ENCODE measurements at places on chromosomes 13 and 19.

DNA sequence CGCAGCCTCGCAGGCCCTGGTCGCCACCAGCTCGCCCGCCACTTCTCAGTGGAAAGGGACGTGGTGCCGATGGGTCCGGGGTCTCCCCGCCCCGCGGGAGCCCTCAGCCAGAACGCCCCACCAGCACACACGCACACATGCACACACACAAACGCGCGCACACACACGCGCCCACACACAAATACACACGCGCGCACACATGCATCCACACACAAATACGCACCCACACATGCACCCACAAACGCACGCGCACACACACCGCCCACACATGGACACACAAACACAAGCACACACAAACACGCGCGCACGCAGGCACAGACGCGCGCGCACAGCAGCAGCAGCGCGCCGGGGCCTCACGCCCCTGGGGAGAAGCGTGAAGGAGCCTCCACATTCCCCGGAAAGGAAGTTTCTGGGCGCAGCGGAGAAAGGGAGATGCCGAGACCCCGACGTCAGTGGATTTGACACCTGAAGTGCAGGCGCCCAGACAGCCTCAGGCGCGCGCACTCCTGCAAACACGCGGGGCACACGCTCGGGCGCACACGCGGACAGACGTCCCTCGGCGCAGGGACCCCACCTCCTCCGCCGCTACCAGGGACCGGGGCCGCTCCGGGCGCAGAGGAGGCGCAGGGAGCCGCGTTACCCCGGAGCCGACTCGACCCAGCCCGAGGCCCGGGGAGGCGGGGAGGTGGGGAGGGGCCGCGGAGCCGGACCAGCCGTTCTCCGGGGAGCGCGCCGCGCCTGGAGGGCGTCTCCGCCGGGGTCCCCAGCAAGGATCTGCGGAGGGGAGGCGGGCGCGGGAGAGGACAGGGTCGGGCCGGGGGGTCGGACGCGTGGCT, 622 bp downstream of the RASA3 start:
- DNase-seq, result peak; percentile 79

- peak; percentile 76 for DNase-seq
Observed at GRCh38 chr19:40702337-40703012, 12.0 kb upstream of the NUMBL start.

- peak; percentile 91 for DNase-seq
Observed at GRCh38 chr13:110340812-110341444, 33.8 kb downstream of the COL4A2 start.

DNA sequence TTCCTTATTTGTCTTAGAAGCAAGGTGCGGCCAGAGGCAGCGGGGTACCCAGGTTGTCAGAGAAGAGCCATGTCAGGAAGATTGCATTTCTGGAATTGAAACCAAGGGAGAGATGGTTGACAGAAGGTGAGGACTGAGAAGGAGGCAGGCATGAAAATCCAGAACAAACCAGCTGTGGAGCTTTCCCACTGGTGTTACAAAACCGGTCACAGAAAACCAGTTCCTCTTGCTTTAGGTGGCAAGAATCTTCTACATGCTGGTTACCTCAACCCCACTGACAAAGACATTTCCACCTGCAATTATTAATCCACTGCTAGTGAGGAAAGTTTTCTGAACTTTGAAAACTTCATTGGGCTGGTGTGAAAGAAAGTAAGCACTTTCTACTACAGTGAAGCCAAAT, 64.0 kb upstream of the MED4 start:
- DNase-seq, result no peak

DNA sequence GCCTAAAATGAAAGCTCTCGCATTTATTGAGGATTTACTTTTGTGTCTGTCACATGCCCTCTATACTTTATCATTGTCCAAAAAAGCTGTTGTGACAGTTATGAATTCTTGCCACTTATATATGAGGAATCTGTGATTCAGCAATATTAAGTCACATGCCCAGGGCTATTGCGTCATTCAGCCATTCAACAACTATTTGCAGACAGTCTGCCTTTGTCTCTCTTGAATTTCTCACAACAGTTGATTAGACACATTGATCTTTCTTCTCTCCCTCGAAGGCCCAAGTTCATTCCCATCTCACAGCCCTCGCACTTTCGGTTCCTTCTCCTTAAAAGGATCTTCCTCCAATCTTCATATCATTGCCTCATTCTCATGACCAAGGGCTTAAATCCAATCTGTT, 342.6 kb downstream of the MZT1 start:
- no peak for DNase-seq

- no peak for DNase-seq
Observed at GRCh38 chr13:66716538-66716937, 513.6 kb downstream of the PCDH9 start.

DNA sequence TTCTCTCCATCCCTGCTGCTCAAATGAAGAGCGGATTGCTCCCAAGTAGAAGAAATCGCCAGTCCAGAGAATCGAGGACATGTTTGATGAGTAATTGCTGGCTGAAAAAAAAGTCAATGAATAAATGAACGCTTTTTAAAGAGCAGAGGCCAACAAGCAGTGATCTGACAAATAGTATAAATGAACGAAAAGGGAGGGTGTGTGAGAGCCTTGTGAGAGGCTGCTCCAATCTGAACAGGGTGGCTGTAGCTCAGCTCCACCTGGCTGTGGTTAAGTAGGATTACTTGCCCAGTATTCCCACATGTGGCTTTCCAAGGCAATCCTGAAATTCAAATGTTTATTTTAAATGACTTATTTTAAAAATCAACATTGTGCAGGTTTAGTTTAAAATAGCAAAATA, 117.1 kb downstream of the TSHZ3 start:
- no peak for DNase-seq

DNA sequence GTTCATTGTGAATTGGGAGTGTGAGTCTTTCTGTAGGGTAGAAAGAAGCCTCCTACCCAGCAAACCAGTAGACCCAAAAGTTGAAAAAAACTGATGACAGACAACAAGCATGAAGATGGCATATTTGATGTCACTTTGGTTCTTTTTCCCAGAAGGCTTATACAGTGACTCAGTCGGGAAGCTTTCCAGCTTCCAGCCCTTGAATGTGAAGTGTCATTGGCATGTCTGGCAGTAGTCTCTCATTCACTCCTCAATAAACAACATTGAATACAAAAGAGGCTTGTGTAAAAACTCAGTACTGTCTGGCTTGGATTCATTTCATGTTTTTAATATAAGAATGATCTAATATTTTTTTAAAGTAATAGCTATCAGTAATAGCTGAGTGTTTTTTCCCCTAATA, 68.7 kb downstream of the IPO5 start:
- no peak for DNase-seq

DNA sequence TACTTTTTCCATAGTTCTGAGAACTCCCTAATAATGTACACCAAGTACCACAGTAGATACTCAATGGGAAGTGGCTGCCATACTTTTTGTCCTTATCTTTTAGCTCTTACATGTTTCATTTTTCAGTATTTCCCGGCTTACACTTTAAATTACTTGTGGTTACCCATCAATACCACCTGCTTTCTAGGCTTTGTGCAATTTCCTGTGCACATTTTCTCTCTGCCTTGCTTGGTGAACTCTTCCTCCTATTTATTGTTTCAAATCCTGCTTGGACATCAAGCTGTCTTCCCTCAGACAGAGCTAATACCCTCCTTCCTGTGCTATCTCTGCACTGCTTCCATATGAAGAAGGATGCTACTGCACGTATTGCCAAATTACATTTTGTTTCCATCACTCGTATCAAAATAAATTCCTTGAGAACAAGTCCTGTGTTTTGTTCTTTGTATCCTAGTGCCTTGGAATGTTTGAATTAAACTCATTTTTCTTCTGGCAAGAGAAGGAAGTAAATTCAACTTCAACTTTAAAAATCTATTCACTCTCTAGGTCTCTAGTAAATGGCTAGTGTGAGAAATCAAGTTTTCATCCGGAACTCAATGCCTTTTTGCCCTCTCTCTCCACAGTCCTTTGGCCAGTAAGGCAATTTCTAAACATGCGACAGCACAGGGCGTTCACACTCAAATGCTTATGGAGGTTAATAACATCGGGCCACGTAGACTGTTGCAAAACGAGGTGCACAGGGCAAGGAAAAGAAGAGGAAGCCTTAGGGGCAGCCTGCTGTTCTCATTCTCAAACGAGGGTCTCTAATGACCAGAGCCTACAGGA, 5.6 kb downstream of the ZAR1L start:
- no peak for DNase-seq

DNA sequence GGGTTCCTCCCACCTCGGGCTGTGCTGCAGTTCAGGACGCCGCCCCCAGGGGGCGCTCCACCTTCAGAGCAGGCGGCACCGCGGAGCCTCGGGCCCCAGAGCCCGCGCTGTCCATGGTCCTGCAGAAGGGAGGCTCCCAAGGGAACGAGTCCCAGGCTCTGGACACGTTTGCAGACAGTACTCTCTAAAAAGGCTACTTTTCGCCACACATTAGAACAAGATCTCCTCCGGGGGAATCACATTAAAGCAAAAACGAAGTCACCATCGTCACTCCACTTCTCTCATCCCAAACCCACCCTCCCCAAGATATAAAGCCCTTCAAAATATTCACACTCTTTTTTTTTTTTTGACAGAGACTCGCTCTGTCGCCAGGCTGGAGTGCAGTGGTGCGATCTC, 4.6 kb upstream of the SIGLEC10 start:
- peak; percentile 95 for DNase-seq

DNA sequence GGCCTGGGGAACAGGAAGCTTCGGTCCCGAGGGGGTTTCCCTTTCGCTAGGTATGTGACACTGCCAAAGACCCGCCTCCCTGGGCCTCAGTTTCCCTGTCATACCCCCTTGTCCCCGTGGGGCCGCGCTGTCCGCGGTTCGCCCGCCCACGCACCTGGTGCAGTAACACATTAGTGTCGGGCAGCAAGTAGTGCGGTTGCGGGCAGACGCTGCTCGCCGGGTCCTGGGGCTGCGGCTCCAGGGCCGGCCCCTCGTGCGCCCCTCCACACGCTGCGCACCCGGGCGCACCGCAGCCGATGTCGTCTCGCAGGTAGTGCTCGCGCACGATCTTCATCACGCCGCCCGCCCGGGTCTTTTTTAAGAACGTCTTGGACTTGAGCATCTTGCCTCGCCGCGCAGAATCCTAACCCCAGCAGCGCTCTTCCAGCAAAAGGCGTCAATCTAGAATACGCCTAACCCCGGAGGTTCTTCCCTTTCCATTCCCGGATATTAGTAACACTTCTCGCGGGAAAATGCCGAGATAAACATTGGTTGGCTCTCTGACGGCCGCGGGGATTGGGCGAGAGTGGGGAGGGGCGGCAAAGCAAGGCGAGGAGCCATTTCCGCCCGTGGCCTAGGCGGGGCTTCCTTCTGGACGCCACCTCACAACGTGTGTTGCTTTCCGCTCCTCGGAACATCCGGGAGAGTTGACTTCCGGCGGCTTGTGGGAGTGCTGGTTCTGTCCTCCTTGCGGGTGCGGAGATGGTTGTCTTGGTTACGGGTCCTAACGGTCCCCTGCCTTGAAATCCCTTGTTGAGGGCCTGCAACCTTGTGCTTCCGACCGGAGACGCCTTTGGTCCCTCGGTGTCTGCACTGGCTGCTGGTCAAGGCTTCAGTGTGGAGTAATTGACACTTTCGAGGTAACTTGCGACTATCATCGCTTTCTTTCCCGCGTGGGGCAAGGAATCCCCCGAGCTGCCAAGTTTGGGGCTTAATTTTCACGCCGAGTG, at the start of the genes DIS3 and PIBF1:
Gene DIS3, minus strand, starts transcription at position 450 of the 989 bp plus-strand sequence. Its CDS starts 68 bp downstream, at position 382.
Gene PIBF1, plus strand, starts transcription at position 683 of the 989 bp plus-strand sequence. CDS start 1,337 bp downstream, outside the sequence.
- peak; percentile 98 for DNase-seq

DNA sequence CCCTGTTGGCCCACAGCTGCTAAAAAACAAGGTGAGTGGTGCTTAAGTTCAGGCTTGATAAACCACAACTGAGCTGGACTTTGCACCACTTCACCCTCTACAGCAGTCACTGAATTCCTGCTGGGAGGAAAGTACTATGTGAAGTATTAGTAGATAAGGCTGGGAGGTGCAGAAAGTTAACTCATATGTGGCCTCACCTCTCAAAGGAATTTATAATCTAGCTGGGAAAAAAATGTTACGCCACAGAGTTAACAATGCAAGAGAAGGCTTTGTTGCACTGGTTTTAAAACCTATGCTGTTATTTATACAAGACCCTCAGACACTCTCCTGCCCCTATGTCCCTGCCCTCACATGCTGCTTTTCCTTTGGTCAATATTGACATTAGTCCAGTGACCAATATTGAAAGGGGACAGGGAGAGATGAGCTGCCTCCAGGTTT, 60.9 kb downstream of the LIG4 start:
- no peak for DNase-seq

GRCh38 chr13:79915114-79915811, 425.7 kb downstream of the SPRY2 start:
- DNase-seq, result no peak

DNA sequence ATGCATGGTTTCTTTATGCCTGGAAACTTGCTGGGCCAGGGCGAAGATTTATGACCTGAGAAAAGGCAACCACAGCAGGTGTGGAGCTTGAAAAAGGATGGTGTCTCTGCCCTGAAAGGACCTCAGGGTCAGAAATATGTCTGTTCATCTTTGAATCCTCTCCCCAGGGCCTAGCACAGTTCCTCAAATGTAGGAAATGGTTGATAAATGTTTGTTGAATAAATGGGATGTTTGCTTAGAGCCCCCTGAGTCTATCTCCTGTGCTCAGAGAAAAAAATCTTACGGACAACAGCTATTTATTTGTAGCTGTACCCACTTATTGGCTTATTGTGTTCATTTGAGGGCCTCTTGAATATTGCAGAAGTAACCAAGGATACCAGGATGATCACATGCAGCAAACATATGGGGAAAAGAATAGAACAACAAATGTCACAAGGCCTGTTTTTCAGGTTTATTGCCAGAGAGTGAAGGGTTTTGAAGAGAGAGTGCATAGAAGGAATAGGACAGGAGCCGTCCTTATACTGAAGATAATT, 114.5 kb downstream of the KLF5 start:
- DNase-seq, result no peak

- DNase-seq, result no peak
Observed at GRCh38 chr13:65914716-65915115, 1315.4 kb downstream of the PCDH9 start.

- no peak for DNase-seq
Observed at GRCh38 chr19:39506944-39507714, 7.8 kb upstream of the SELENOV start.

- no peak for DNase-seq
Observed at GRCh38 chr19:33780251-33780650, 16.4 kb upstream of the KCTD15 start.

DNA sequence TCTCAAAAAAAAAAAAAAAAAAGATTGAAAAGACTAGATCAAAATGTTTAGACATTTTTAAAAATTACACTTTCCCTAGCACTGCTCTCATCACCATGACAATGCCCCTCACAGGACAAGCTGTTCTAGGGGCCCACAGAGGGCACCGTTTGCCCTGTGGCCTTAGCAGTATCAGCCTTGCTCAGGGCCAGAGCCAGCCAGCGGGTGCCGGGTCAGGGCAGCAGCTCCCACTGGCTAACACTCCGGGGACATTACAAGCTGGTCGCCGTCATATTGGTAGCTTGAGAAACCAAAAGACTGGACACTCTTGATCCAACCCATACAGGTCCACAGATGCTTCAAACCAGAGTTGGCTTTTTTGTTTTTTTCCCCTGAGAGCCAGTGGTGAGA, 18.0 kb downstream of the CAPN12 start:
- no peak for DNase-seq

DNA sequence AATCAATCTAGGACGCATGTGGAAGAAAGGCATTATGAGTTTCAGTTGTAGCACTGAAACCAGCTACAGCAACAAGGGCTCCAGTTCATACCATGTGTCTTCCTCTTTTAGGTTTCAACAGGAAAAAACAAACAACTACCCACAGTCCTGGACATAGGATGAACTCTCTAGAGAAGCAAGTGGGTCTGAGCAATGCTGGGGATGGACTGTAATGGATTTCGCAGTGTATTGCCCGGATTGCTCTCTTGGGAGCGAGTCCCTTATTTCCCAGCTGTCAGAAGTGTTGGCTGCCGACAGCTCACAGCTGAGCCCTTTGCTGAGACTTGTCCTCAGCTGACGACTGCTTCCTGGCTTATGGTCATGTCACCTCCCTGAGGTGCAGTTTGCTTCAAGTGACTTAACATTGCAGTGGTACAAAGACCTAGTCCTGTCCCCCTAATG, 12.1 kb upstream of the MYCBP2 start:
- no peak for DNase-seq
